ENCODE measurements at places on chromosomes 7 and 10.

DNA sequence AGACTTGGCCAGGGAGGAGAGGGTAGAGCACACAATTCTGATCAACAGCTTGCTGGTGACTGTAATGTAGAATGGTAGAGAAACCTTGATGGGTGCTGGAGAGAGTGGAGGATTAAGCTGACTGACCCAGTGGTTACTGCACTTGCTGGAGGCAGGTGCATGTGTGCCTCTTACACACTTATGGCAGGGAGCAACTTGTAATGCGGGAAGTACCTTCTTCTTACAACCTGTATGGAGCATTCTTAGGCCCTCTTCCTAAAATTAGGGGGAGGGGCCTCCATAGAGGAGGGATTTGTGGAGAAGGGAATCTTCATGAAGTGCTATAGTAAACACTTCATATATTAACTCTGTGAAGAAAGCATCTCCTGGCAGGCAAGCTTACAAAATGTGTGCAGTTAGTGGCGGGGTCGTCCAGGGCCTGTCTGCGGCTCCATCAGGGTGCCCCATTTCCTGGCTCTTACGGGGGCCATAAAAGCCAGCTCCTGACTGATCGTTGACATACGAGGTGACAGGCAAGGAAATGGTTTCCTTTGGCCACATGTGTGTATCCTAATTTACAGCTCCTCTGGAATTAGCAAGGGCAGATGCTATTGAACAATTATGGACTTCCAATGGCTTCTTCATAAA lies 113.5 kb downstream of the RTKN2 start:
- no peak for DNase-seq

DNA sequence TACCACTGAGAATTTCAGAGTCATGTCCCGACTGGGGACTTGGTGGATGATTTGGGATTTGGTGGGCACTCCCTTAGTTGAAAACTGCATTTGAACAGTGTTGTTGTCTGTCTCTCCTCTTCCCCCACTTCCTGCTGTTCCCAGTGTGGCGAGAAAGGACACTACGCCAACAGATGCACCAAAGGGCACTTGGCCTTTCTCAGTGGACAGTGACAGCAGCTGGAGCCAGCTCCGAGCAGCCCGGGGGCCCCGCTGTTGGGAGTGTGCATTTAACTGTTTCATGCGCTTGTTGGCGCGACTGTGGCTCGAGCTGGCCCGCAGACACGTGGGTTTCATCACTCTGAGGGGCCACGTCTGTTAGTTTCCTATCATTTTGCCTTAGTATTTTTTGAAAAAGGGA lies 9.7 kb downstream of the ATP5MF start:
- DNase-seq, result no peak

DNA sequence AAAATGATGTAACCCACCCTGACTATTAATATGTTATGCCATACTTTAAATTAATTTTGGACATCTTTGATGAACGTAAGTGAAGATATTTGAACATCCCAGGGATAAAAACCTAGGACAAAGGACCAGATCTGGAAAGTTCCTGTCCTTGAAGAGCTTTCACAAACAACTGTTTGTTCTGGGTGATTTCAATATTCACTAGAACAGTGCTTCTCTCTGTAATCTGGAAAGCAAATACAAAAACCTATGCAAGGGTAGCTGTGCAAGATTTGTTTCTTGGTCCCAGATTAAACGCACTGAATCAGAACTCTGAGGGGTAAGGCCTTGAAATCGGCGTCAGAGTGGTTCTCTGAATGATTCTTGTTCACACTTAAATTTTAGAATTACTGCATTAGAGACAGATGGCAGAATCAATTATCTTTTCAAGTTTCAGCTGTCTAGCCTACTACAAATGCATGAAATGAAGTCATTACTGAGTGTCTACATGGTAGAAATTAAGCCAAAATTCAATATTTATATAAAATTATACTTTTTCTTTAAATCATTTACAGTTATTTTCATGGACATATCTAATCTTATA lies 69.6 kb upstream of the CSTF2T start:
- DNase-seq, result no peak

DNA sequence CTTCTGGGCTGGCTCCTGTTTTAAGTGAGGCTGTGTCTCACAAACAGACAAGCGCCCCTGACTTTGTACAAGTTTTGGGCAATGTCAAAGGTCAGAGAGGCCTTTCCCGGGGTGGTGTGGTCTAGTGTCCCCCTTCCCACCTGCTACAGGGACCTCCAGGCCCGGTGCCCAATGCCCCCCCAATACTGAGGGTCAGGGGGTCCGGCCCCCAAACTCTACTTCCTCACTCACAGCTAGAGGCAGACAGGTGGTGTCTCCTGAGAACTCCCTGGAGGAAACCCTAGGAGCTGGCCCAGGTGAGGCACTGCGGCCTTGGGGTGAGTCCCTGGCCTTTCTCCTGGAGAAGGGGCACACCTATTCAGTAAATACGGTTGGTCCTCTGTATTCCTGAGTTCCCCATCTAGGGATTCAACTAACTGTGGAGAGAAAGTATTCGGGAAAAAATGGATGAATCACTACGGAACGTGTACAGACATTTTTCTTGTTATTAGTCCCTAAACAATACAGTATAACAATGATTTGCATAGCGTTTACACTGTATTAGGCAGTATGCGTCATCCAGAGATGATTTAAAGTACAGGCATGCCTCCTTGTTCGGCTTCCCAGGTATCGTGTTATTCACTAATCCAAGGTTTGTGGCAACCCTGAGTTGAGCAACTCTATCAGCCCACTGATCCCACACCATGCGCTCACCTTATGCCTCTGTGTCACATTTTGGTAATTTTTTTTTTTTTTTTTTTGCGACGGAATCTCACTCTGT lies 308.1 kb downstream of the WDR37 start:
- no peak for DNase-seq

DNA sequence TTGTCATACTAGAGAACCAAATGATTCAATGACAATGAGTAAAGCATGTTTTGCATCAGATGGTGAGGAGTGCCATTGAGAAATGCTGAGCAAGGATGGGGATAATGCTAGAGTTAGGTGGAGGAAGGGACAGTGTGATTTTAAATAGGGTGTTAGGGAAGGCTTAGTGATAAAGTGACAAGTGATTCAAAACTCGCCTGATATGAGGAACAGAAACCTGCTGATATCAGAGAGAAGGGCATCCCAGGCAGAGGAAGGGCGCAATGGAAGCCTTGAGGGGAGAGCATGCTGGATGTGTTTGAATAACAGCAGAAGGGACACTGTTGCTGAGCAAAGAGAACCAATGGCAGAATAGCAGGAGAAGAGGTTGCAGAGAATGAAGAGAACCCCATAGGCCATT lies 196.2 kb downstream of the NRG3 start:
- DNase-seq, result no peak

GRCh38 chr10:115026056-115026745 lies 67.0 kb upstream of the ATRNL1 start:
- no peak for DNase-seq

DNA sequence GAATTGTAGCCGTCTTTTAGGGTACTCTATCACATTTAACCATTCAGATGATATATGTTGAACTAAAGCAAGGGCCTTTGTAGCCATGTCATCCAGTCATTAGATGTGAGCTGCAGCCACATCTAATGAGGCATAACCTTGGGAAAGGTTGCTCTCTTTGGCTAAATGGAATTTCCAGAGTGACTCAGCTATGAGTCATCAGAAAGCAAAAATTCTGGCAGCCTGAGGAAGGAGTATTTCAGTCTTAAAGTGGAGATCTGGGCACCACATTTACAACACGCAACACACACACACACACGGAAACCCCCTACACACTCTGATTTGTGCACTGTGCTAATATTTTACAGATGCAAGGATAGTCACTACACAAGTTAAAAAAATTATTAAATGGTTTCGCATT lies 176.9 kb upstream of the ZWINT start:
- DNase-seq, result no peak

- no peak for DNase-seq
Observed at GRCh38 chr7:48718731-48719378, 205.5 kb upstream of the CDC14C start.

DNA sequence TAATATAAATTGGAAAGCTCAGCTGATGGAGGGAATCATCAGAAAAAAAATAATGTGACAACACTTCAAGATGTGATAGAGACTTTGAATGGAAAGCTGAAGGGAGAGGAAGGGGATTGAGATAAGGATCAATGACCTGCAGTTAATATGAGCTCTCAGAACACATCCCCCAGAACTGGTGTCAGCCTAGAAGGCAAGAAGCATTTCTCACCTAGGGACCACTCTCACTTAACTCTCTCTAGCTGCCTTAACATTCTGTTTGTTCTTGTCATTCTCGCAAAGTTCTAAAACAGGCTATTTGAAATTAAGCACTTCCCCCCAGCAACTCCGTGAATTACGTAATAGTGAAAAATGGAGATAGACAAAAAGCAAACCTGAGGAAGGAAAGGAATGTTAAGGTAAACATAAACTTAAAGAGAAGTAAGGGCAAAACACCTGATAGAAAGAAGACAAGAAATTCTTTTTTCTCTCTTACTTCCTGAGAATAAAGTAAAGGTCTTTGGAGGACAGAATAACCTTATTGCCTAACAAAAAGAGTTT lies 1.2 kb upstream of the MPP7 start:
- no peak for DNase-seq

- no peak for DNase-seq
Observed at GRCh38 chr7:119522263-119522662, 750.7 kb upstream of the KCND2 start.

DNA sequence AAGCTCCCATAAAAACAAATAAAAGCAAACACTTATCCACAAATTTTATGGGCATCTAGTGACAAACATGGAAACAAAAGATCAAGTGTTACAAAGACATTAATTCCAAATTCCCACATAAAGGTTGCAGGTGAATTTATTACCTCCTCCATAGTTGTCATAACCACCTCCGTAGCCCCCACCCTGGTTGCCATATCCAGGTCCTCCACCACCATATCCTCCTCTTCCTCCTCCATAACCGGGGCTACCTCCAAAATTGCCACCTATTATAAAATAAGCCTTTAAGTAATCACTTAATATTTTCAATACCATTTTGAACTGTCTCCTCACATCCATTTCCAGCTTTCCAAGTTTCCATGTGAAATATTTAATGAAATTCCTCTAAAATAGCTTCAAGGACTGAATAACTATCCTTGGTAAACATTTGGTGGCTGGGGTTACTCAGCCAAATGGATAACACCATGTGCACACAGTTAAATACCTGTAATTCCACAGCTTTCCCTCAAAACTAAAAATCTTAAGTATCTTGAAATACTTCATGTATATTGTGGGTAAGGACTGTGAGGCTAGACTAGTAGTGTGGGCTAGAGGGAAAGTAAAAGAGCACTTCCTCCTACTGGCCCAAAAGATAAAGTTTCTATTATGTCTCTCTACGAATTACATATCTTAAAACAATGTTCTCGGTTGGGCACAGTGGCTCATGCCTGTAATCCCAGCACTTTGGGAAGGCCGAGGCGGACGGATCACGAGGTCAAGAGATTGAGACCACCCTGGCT lies 6.9 kb downstream of the HNRNPA2B1 start:
- DNase-seq, result no peak

DNA sequence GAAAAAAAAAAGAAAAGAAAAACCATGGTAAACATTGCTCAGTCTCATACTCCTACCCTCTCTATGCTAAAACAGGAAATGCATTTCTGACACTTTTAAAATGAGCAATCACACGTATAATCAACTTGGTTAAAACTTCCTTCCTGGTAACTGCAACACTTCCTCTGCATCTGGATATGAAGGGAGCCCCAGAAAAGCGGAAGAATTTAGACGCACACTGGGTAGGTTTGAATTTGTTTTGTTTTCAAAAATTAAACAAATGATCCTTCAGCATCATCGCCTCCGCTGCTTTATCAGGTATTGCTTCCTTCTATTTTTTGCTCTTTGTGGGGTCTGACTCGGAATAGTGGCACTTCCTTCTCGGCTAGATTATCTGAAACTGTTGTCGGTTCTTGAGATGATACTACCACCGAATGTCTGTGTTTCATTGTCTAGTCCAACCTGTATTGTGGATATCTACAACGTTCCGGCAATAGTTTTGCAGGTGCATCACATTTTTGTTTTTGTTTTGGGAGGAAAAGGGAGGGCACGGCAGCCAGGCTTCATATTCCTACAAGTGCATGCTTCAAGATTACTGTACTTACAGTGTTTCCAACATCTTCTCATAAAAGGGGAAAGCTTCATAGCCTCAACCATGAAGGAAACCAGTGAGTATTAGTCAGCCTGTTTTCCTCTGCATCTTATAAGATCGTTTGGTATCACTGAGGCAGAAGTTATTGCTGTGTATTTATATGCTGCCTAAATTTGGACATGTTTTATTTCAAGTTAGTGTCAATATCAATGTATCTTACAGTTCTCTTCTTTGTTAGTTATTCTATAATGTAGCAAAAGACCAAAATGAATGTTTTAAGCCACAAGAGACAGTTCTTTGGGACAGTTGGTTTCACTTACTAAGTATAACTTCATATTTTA lies at the start of gene PIK3CG:
Gene PIK3CG, plus strand, starts transcription at position 153 of the 912 bp plus-strand sequence. CDS start 2,280 bp downstream, outside the sequence.
- no peak for DNase-seq

- no peak for DNase-seq
Observed at GRCh38 chr10:124092860-124093773, at the start of gene CHST15. CHST15 (minus strand) TSS chr10:124093598; CDS start chr10:124046212, 47,386 bp downstream.

DNA sequence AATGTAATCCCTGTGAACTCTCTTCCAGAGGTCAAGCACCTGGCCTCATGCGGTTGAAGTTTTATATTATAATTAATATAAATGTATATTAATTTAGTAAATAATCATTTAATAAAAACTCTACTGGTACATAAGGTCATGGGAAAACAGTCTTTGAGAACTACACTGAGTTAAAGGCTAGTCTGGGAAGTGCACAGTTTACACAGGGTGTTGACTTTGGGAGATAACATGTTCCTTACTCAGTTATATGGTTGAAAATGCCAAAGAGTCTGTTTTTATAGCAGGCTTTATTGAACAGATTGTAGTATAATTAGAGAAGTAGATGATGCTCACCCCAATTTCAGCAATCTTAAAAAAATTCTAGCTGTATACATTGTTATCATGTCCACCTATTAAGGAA lies 735.9 kb downstream of the GATA3 start:
- DNase-seq, result no peak

GRCh38 chr10:116720668-116721546 lies 21.5 kb downstream of the HSPA12A start:
- DNase-seq, result no peak

GRCh38 chr7:44150466-44150832 lies 9.3 kb upstream of the MYL7 start:
- no peak for DNase-seq

DNA sequence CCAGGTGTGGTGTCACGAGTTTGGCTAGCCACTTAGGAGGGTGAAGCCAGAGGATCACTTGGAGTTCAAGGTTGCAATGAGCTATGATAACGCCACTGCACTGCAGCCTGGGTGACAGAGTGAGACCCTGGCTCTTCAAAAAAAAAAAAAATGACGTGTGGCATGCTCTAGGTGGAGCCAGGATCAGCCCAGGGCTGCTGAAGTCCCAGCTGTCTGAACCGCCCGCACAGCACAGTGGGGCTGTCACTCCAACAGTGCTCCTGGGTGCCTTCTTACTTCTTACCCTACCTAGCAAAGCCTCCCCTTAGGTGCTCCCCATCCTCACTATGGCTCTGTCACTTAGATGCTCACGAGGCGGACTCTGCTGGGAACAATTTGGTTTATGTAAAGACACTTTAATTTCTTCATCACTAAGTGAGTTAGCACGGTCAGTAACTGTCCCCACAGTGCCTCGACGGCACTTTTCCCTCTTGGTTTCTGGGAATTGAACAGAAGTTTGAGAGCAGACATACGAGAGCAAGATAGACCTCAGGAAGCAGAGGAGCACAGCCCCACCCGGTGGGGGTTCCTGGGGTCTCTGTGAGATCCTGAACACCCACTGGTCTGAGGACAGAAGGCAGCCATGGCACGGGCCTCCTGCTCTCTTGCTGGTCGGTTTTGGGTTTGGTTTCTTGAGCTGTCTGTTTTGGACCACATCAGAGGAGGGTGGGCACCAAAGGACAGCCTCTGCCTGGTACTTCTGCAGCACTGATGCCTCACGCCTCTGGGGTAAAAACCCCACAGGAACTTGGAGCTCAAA lies 66.2 kb upstream of the BTBD16 start:
- DNase-seq, result no peak

Data from stimulated activated CD8-positive, alpha-beta memory T cell treated with anti-CD3 and anti-CD28 coated beads, Interleukin-15, amount 100 ng/mL, for 4 hours (primary cell).